ENCODE measurements at places on chromosomes 4 and X.

DNA sequence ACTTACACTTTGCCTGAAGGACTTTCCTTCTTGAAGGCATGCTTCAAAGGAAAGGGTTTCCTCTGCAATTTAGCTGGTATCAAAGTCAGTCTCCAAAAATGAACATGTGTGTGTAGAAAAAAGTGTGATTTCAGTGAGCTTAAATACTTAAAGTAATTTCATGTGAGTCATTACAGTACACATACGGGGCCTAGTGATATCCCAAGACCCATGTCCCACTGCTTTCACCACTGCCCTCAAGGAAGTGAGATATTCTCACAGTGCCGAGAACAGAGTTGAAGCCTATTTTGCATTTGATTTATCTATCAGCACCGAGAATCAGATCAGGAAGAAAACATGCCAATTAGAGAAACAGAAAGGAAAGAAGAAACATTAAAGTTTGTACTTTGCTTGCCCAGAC, 61.0 kb downstream of the CHST7 start:
- no peak for DNase-seq

DNA sequence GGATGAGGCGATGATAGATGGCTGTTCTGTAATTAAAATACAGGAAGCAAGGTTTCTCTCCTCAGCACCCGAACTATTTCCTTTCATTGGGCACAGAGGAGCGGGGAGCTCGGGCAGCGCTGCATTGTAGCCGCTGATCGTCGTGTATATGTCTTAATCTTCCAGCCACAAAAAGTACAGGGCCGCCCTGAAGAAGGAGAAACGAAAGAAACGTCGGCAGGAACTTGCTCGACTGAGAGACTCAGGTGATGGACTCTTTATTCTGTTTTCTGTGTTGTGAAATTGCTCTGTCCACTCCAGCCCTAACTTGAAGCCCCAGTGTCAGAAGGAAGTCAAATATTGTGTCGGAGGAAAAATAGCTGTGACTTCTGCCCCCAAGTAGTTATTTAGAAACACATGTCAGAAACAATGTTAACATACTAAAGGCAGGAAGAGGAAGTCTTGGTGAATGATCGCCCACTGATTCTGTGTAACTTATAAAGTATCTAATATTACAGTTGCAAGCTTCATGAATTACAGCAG, 546 bp downstream of the ZRSR2 start:
- DNase-seq = no peak

DNA sequence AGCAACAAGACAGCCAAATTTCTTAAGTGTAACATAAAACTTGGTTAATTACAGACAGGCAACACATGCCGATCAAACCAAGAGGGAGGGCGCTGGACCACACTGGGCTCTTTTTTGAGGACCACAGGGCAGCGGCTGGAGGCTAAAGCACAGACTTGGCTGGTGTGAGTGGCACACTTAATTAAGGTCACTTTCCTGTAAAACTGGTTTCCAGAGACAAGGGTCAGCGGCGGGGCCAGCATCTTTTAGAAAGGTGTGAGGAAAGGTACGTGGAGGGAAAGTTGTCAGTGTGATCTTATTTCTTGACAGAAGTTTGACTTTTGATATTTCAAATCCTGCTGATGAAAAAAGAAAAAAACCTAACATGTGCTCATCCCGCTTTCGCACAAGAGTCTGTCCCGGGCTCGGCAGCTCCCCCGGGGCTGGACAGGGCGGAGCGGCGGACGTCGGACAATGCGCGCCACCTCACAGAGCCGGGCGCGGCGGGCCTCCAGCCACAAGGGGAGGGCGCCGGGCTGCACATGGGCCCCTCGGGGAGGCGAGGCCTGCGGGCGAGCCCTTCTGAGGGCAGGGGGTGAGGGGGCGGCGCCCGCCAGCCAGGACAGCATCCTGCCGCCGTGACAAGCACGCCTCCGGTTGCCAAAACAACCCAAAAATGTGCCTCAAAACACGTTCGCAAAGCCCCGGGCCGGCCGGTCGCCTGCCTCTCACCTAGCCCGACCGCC, 660 bp upstream of the HSPA4L start:
- no peak for DNase-seq

DNA sequence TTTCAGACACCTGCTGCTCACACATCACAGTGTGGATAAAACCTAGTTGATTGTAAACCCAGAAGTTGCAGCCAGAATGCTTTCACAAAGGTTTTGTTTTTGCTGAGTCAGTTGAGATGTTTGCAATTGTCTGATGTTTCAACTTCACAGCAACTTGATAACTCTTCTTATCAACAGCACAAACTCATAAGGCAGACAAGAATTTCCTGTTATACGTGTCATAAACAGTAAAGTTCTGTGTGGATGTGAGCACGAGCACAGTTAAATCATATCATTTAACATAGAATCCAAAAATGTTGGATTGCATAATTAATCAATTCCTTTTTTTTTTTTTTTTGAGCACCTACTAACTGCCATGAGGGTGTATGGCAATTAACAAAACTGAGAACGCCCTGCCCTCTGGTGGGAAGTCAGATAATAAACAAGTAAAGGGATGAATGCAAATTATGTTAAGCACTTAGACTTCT, 512.2 kb downstream of the PDHA2 start:
- no peak for DNase-seq

DNA sequence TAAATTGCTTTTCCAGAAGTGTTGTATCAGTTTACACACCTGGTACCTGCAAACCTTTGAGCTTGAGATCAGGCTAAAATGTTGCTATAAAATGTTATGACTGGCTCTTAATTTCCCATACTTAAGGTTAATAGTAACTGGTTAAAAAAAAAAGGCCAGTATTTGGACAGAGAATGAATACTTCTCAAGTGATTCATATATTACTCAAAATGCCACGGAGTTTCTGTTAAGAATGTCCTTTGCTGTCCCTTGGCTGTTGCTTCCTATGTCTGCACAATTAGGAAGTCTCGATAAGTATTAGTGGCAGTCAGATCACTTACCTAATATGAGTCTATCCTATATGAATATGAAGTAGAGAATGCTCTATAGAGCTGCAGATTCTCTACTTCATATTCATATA, 232.2 kb upstream of the IGFBP7 start:
- no peak for DNase-seq

Measured in stimulated activated CD4-positive, alpha-beta T cell treated with anti-CD3 and anti-CD28 coated beads, Interleukin-12 subunit alpha, Interleukin-12 subunit beta, amount 100 ng/mL, for 48 hours (primary cell).